ENCODE measurements at places on chromosomes 7 and 10.

GRCh38 chr7:4113976-4114375 lies 568.1 kb upstream of the FOXK1 start:
- no peak for DNase-seq

- peak; percentile 62 for DNase-seq
These were observed 724.0 kb downstream of the GRID1 start for GRCh38 chr10:85642421-85643170.

GRCh38 chr10:126208726-126209302 lies 179.5 kb downstream of the ADAM12 start:
- DNase-seq = no peak

- no peak for DNase-seq
These were observed 10.5 kb upstream of the GUSB start for GRCh38 chr7:65992526-65992925.

DNA sequence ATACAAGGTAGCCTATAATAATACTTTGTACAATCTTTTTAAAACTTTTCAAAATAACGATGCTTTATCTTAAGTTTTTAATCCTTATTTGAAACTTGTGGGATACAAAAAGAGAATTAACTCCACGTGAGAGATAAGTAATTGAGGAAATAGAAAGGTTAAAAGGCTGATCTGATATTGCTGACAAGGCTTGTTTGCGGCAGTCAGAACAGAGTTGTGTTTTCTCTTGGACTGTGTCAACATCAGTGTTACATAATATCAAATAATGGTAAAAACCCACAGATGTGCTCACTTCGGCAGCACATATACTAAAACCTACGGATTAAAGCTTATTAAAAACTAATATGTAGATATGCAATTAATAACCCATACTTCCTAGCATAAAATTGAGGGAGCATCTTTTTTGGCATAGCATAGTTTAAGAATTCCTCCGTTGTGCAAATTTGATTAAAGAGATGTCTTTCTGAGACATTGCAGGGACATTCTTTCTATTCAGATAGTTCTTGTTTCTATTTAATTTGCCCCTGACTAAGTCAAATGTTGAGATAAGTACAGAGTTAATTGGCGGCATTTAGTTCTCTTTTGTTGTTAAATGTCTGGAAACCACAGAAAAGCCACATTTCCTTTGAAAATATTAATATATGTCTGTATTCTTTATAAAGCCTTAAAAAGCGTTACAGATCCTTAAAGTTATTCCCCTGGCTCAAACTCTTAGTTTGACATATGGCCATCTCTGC lies 63.3 kb downstream of the FAM185A start:
- DNase-seq = no peak

- no peak for DNase-seq
These were observed 23.9 kb downstream of the NUDCD3 start for GRCh38 chr7:44466300-44467216.
